ENCODE measurements at places on chromosomes 4 and X.

DNA sequence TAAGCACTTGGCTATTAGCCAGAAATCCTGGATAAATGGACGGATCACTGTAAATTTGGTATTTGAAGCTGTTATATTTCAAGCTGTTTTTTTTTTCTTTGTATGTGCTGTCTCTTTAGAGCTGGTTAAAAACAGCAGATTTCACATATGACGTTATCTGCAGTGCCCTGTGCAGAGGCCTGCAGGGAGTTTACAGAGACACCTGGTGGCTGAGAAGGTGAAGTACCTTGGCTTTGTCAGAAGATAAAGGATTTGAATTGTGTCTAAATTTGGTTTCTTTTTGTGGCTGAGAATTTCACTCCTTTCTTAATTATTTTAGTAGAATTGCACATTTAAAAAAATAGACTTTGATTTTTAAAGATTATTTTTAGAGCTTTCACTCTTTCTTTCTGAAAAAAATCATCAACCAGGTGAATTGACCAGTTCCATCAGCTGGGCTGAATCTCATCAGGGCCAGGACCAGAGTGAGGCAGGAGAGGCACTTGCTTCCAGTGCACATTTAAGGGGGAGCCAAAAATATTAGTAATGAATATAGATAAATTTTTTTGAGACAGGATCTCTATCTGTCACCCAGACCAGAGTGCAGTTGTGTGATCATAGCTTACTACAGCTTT is 9.6 kb upstream of the CHRNA9 start:
- DNase-seq = peak; percentile 36

DNA sequence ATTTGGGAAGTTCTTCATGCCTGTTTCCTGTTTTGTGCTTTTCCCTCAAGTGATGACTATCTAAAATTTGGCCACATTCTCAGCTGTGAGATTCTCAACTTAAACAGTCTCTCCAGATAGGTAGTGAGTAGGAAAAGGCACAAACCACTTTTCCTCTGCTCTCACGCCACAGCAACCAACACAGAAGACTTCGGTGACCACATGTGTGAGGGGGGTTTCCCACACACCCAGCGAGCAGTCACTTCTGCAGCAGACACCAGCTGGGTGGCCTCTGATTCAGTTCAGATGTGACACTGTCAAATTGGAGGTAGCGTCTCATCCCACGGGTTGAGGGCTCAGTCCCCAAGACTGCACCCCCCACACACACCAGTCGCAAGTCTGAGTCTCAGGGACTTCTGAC is 25.1 kb upstream of the CLDN34 start:
- DNase-seq = no peak

GRCh38 chrX:65578346-65578745 is 43.8 kb upstream of the LAS1L start:
- no peak for DNase-seq

DNA sequence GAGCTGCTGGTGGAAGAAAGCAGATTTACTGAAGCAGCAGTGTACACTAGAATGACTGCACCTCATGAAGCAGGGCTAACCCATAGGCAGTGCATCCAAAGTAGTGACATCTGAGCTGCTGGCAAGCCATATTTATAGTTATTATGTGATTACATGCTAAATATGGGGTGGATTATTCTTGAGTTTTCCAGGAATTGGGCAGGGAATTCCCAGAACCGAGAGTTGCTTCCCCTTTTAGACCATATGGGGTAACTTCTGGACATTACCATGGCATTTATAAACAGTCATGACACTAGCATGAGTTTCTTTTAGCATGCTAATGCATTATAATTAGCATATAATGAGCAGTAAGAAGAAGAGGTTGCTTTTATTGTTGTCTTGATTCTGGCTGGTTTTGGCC is 665.8 kb upstream of the POU3F4 start:
- no peak for DNase-seq

GRCh38 chr4:110953191-110953590 is 330.3 kb upstream of the PITX2 start:
- no peak for DNase-seq

All from T-helper 9 cell (primary cell).